ENCODE measurements at places on chromosomes 6 and 20. TPM values are rescaled to one million over a fixed set of nuclear protein-coding genes. Genes with fewer than 3 reads are reported as not detected.
A peak's percentile ranks its signal among the peaks of the same experiment; 100 is the strongest.

DNA sequence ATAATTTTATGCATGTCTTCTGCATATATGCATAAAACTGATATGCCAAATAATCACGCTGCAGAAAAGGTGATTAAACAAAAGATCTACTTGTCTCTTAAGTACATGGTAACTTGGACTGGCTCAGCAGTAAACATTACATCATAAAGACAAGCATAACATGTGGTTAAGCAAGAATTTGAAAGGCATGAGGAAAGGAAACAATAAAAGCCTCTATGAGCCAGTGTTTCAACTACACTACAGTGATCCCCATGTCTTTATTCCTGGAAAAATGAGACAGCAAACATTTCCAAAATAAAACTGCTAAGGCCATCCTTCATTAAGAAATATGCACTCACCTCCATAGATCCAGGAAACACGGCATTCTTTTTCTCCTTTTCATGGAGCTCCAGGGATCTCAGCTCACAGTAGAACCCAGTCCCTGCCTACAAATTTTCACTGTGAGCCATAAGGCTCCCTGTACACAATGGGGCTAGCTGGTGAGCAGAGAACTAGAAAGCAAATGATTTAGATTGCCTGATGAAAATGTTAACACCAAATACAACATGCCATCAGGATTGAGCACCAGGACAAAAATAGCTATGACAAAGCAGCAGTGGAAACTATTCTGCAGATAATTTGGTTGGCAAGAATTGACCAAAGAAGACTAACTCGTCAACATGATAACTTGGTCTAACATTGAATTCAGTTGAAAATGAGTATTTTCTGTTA, 156.1 kb downstream of the COL21A1 start:
- no peak for DNase-seq
- H3K36me3 ChIP-seq: no peaks in the 10 kb centered on the region
- no peaks in the 10 kb centered on the region for H3K4me1 ChIP-seq
- no peak overlapping the region for H3K27ac ChIP-seq

DNA sequence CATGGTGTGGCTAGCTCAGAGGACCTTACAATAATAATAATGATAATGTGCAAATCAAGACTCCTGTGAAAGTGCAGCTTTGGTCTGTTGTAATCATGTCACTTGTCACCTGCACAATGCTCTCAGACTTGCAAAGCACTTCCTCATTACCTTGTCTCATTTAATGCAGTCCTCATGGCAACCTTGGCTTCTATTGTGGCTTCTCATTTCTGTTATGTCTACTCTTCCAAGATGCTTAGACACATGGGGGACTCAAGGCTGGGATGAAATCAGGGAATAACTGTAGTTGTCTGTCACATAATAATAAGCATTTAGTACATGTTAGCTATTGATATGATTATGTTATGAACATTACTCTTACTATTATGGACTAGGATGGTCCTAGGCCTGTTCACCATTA, 484.2 kb downstream of the PTPRT start:
- H3K36me3 ChIP-seq: no peaks in the 10 kb centered on the region
- DNase-seq: no peak
- no peaks in the 10 kb centered on the region for H3K4me1 ChIP-seq
- H3K27me3 ChIP-seq: no peaks in the 10 kb centered on the region
- no peak overlapping the region for H3K27ac ChIP-seq

DNA sequence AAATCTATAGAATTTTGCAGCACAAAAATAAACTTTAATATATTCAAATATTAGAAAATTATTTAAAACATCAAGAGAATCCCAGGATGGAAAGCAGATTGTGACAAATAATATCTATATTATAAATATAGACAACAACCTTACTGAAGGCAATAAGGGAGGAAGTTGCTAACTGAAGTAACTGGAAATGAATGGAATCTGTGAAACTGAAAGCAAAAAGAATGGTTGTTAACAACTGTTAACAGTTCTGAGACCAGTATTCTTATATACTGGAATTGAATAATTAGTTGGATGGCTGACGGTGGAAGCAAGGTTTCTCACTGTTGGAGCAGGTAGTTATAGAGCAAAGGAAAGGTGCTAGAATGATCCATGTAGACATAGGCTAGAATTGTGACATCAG, 220.4 kb downstream of the PLCB1 start:
- DNase-seq: no peak
- no peaks in the 10 kb centered on the region for H3K36me3 ChIP-seq
- H3K4me1 ChIP-seq: no peaks in the 10 kb centered on the region
- H3K4me3 ChIP-seq: no peak overlapping the region

- H3K27ac ChIP-seq: no peak overlapping the region
- DNase-seq: no peak
- H3K4me3 ChIP-seq: no peak overlapping the region
- H3K27me3 ChIP-seq: peaks cover 9% of the 10 kb centered on the region
These were observed 117.4 kb downstream of the MAFB start for GRCh38 chr20:40571639-40572038.

- no peak for DNase-seq
- no peak overlapping the region for H3K4me3 ChIP-seq
- peaks cover 2% of the 10 kb centered on the region for H3K36me3 ChIP-seq
These were observed 59.3 kb upstream of the MLN start for GRCh38 chr6:33863084-33863483.

The SGK2 gene
- total RNA-seq: 0.40 TPM

- no peak for DNase-seq
- no peaks in the 10 kb centered on the region for H3K36me3 ChIP-seq
- H3K4me1 ChIP-seq: peaks cover 24% of the 10 kb centered on the region
- H3K27ac ChIP-seq: no peak overlapping the region
- no peak overlapping the region for H3K4me3 ChIP-seq
- H3K27me3 ChIP-seq: no peaks in the 10 kb centered on the region
These were observed 14.6 kb downstream of the TXLNB start for GRCh38 chr6:139277161-139277560.

The MAFB gene
- total RNA-seq: not detected

The BCAS1 gene
- not detected for total RNA-seq

DNA sequence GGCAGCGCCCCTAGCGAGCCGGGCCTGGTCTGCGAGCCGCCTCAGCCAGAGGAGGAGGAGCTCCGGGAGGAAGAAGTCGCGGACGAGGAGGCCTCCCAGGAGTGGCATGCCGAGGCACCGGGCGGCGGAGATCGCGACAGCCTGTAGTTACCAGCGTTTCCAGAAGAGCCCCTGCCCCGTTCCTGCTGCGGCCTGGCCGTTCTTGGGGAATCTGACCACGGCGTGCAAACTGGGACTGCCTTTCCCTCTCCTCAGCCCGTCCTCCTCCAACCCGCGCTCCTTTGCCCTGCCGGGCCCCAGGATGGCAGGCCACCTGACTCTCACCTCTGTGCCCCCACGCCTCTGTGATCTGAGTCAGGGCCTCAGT, 802 bp downstream of the HDGFL1 start:
- H3K4me3 ChIP-seq: no peak overlapping the region
- H3K4me1 ChIP-seq: no peaks in the 10 kb centered on the region
- H3K27ac ChIP-seq: no peak overlapping the region

DNA sequence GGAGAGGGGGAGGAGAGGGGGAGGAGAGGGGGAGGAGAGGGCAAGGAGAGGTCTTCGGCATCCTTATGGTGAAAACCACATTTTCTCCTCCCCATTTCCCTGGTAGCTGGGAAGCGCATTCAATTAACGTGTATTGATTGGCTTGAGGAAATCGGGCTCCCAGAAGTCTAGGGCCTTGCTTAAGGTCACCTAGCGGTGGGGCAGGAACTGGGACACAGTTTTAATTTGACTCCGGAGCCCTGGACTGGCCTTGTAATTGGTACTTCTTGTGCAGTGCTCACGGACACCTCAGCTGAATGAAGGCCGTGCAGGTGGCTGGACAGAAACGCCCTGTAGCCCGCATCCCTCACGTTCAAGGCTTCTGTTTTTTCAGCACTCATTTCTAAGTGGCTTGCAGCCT, 42.8 kb downstream of the CTCFL start:
- H3K4me1 ChIP-seq: peaks cover 11% of the 10 kb centered on the region
- H3K36me3 ChIP-seq: no peaks in the 10 kb centered on the region
- H3K27ac ChIP-seq: no peak overlapping the region
- no peak overlapping the region for H3K4me3 ChIP-seq

GRCh38 chr6:158677906-158678578, 28.2 kb downstream of the SYTL3 start:
- peaks cover 51% of the 10 kb centered on the region for H3K36me3 ChIP-seq
- H3K4me3 ChIP-seq: no peak overlapping the region
- DNase-seq: no peak
- H3K27ac ChIP-seq: no peak overlapping the region
- no peaks in the 10 kb centered on the region for H3K27me3 ChIP-seq

- DNase-seq: no peak
- no peak overlapping the region for H3K27ac ChIP-seq
- no peak overlapping the region for H3K4me3 ChIP-seq
- no peaks in the 10 kb centered on the region for H3K4me1 ChIP-seq
- H3K27me3 ChIP-seq: peaks cover 5% of the 10 kb centered on the region
- no peaks in the 10 kb centered on the region for H3K36me3 ChIP-seq
These were observed 394.8 kb downstream of the DHX35 start for GRCh38 chr20:39356908-39357307.

GRCh38 chr20:13338999-13339411, 117.9 kb downstream of the ISM1 start:
- no peaks in the 10 kb centered on the region for H3K36me3 ChIP-seq
- no peak overlapping the region for H3K27ac ChIP-seq
- no peak for DNase-seq
- H3K4me1 ChIP-seq: no peaks in the 10 kb centered on the region

GRCh38 chr6:130838951-130839350, 11.7 kb downstream of the SMLR1 start:
- no peak overlapping the region for H3K27ac ChIP-seq
- H3K36me3 ChIP-seq: no peaks in the 10 kb centered on the region
- H3K4me1 ChIP-seq: peaks cover 2% of the 10 kb centered on the region
- DNase-seq: no peak

GRCh38 chr20:52402950-52403349, 211.4 kb upstream of the ZFP64 start:
- peak overlapping the region; percentile 3 for H3K27ac ChIP-seq
- no peaks in the 10 kb centered on the region for H3K27me3 ChIP-seq
- DNase-seq: no peak
- peaks cover 19% of the 10 kb centered on the region for H3K36me3 ChIP-seq
- H3K4me1 ChIP-seq: peaks cover 54% of the 10 kb centered on the region

DNA sequence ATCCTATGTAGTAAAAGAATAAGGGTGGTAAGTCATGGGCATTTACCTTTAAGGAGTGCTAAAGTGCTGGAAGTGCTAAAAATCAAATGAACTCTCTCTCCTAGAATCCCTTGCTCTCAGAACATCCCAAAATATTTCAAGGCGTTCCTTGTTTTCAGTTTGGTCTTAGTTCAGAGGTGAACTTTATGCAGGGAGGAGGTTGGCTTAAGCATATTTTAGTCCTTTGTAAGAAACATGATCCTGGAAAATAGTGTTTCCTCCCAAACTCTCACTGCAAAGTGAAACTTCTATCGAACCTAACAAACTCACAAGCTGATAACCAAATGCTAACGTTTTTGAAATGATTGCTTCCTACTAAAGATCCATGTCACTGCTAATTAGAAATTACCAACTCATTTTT, 231.4 kb downstream of the FOXC1 start:
- H3K27ac ChIP-seq: no peak overlapping the region
- no peak overlapping the region for H3K4me3 ChIP-seq
- no peak for DNase-seq

DNA sequence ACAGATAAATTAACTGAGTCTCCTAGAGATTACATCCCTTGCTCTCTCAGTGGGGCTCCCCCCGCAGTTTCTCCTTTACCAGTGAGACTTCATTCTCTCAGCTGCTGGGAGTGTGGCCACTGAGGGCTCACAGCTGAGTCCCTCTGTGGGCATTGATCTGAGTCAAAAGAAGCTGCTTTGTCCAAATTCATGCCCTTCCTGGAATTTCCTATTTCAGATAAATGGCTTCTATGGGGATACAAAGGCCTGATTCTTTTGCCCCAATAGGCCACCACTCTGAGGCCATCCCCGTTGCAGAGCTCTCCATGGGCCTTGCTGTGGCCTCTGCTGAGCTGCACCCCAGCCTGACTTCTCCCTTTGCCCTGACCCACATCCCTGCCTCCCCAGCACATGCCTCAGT, 10.0 kb downstream of the CST5 start:
- H3K4me3 ChIP-seq: no peak overlapping the region
- H3K36me3 ChIP-seq: no peaks in the 10 kb centered on the region
- no peaks in the 10 kb centered on the region for H3K27me3 ChIP-seq
- H3K27ac ChIP-seq: no peak overlapping the region
- H3K4me1 ChIP-seq: peaks cover 28% of the 10 kb centered on the region
- DNase-seq: no peak

The CTNNBL1 gene
- total RNA-seq: 81.8 TPM

DNA sequence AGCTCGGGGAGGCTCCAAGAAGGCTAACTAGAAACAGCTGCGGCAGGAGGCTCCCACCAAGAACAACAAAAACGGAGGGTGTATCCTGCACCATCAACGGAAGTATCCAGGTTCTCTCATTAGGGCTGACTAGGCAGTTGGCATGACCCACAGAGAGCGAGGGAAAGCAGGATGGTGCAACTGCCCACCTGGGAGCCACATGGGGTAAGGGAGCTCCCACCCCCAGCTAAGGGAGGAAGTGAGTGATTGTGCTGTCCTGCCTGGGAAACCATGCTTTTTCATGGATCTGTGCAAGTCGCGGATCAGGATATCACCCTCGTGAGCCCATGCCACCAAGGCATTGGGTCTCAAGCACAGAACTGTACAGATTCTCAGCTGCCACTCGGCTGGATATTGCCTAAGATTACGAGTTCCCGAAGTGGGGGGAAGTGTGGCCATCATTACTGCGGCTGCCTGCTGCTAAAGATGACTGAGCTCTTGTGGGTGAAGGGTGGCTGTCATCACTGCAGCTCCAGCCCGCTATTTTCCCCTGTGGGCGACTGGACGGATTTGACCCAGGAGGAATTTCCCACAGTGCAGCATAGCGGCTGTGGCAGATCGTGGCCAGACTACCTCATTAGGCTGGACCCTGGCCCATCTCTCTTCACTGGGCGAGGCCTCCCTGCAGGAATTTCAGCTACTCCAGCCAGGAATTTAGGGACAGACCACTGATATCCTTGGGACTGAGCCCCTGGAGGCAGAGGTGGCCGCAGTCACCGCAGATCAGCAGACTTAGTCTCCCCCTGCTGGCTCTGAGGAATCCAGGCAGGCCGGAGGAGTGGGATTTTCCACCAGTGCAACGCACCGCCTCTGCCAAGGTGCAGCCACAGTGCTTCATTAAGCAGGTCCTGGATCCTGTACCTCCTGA, 515.7 kb downstream of the FRK start:
- no peaks in the 10 kb centered on the region for H3K27me3 ChIP-seq
- no peak overlapping the region for H3K4me3 ChIP-seq
- DNase-seq: no peak
- no peaks in the 10 kb centered on the region for H3K36me3 ChIP-seq
- H3K27ac ChIP-seq: no peak overlapping the region

The ADGRG6 gene
- total RNA-seq: 0.35 TPM

The CASS4 gene
- total RNA-seq: 8.6 TPM

GRCh38 chr6:12601881-12602280, 114.7 kb upstream of the PHACTR1 start:
- H3K4me1 ChIP-seq: no peaks in the 10 kb centered on the region
- no peak for DNase-seq
- no peaks in the 10 kb centered on the region for H3K36me3 ChIP-seq
